ENCODE measurements at places on chromosomes 1 and 21.

DNA sequence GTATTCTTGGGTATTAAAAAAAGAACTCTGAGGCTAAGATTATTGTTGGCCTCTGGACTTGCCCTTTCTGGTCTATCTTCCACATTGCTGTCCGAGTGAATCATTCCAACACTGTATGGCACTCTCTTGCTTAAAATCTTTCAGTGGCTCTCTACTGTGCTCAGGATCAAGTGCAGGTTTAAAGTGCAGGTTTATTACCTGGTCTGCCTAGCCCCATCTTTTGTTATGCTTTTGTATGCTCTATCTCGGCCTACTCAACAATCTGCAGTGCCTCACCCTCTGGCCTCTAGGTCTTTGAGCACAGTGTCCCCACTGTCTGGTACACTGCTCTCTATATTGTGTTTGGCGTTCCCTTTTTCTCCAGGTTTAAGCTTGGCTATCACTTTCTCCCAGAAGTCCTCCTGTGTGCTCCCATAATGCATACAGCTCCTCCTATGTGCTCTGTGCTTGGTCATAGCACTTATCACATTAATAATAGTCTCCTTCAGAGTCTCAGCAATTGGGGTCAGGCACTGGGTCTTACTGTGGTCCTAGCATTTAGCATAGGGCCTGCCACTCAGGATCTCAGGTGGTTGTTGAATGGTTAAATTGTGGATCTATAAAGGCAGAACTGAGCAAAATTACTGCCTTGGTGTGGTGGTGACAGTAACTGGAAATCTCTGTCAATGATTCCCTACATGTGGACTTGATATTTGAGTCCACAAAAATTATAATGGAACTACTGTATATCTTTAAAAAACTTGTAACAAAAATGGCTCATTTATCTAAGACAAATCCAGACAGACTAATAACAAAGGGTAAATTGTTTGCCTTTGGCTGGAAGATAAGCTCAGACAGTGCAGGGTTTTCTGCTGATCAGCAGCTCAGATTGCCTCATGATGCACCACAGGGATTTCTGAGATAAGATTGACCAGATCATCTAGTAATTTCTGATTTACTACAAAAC is 10.6 kb upstream of the LDLRAD1 start:
- no peak for DNase-seq

DNA sequence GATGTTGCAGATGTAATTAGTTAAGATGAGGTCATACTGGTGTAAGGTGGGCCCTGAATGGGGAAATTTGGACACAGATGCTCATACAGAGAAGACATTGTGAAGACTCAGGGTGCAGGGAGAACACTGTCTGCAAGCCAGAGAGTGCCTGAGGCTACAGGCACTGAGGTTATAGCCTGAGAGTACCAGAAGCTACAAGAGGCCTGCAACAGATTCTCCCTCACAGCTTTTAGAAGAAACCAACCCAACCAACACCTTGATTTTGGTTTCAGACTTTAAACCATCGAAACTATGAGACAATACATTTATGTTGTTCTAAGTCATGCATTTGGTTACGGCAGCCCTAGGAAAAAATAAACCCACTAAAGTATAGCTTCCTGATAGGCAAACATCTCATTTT is 321.7 kb upstream of the USP25 start:
- no peak for DNase-seq

DNA sequence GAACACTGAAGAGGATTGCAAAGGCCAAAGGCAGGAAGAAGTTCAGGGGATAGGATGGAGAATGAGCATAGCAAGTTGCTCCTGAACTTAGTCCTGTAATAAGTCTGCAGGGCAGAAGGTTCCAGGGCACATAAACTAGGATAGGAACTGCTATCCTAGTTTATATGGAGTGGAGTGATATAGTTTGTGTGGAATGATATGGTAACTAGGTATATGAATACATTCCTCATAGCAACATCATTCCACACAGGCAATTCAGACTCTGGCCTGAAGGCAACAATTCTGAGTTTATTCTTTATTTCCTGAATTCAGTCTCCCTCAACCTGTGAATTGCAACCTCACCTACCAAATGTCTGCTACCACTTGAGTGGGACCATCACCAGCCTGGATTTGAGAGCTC is 154.9 kb upstream of the GREM2 start:
- no peak for DNase-seq

DNA sequence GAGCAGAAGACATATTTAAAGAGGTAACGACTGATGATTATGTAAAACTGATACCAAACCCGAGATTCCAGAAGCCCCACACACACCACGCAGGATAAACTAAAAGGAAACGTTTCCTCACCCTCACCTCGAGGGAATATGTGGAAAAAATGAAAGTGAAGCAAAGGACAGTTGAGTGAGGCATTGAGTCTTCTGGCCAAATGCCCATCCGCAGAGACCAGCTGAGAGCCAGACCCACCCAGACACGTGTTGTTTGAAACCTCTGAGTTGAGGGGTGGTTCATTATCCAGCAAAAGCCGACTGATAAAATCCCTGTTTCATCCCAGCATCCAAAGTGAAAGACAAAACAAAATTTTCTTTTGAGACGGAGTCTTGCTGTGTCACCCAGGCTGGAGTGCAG is 29.6 kb upstream of the PCBP3 start:
- no peak for DNase-seq

- no peak for DNase-seq
Observed at GRCh38 chr1:147539122-147539575, 2.2 kb upstream of the BCL9 start.

DNA sequence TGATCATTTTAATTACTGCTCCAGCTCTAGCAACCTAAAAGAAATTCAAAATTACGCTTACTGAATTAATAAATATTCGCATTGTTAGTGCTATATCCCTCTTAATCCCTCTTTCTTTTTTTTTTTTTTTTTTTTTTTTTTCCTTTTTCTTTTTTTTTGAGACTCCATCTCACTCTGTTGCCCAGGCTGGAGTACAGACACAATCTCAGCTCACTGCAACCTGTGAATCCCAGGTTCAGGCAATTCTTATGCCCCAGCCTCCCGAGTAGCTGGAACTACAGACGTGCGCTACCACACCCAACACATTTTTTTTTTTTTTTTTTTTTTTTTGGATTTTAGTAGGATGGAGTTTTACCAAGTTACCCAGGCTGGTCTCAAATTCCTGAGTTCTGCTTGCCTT is 157.1 kb downstream of the KCNT2 start:
- no peak for DNase-seq

DNA sequence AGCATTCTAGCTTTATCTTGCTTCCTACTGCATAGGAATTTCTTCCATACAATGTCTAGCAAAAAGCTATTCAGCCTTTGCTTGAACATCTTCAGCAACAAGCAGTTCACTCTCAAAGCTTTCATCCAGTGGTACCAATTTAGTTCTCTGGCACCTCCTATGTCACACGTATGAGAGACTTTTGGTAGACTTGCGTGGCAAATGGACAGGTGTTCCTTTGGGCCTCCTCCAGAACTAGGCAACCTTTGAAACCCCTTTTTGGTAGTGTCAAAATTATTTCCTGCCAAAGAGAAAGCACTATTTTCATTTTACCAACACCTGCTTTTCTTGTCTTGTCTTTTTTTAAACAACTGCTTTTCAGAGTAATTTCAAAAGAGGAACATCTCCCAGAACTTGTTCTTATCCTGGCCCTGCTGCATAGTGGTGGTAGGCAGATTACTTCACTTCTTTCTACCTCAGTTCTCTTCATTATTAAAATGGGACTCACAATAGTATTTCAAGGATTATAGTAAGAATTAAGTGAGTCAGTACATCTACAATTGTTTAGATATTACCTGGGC is 122.4 kb downstream of the MAST2 start:
- no peak for DNase-seq

GRCh38 chr21:36486246-36486645 is 6.3 kb upstream of the CLDN14 start:
- no peak for DNase-seq

DNA sequence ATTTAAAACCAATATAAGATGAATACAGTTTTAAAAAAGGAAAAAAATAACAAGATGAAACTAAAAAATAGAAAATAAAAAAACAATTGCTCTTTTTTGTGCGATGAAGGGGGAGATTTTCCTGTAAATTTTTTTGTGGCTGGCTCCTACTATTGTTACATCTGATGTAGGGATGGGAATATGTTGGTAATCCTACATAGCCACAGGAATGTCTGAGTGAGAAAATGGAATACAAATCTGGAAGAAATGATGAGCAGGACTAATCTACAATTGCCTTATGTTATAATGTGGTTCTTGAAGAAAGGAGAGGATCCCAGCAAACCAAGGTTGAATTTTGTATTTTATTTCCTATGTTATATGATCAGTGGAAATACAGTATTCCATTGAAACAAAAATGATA is 40.9 kb downstream of the ATP6V1G3 start:
- no peak for DNase-seq

- no peak for DNase-seq
Observed at GRCh38 chr1:20211511-20211931, 25.2 kb upstream of the PLA2G2C start.

DNA sequence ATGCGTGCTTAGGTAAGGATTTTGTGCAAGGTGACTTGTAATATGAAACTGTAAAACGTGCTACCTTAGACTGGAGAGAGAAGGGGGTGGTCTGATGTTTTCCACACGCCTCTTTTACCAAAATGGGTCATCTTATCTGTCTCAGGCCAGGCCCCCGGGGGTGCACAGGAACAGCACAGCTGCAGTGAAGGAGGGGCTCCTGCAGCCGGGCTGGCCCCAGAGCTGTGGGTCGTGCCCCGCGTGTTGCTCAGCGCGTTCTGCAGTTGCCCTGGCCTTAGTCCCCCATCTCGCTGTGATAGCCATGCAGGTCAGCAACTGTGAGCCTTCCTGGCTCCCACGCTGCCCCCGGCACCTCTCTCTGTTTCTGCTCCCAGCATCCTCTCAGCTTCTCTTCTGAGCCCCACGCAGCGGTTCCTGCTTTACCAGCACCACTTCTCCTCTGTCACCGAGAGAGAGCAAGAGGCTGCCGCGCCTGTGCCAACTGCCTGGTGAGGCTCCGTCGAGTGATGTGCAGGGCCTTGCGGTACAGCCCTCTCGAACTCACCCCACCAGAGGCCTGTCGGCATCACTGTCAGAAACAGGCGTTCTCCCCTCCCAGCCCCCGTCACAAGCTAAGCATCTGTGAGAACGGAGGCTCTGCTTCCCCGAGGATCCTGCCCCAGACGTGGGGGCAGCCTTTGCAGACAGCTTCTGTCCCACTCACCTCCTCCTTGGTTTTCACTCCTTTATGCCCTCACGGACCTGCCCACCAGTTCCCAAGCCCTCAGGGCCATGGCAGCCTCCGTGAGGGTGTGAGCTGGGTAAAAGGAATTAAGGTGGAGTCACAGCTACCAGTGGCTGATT is 73.3 kb downstream of the ADARB1 start:
- DNase-seq: no peak

DNA sequence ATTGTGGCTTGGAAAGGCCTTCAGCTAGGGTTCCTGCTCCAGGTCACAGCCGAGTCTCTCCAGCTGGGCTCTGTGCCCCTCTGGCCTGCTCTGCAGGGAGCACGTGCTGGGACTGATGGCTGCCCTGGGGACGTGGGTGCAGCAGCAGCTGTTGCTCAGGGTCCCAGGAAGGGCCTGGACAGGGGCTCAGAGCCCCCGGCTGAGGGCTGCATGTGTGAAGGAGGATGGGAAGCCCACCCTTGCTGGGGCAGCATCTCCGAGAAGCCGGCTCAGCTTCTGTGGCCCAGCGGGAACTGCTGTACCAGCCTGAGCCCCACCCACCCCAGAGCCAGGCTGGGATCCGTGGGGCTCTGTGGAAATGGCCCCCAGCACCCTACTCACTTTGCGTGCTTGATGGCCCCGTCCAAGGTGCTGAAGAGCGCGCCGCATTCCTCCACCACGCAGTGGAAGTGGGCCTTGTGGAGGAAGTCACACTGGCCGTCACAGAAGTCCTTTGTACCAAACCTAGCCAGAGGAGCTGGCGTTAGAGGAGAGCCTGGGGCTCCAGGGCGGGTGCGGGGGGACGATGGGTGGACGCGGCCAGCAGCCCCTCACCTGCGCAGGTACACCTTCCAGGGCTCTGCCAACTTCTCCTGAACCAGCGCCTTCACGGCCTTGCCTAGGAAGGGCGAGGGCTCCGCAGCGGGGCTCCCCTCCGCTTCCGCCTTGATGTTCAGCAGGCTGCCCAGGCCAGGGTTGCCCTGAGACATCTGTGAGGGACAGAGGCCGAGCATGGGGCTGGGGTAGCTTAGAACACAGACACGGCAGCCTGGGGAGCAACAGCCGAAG is 147.5 kb downstream of the CASZ1 start:
- DNase-seq: no peak

DNA sequence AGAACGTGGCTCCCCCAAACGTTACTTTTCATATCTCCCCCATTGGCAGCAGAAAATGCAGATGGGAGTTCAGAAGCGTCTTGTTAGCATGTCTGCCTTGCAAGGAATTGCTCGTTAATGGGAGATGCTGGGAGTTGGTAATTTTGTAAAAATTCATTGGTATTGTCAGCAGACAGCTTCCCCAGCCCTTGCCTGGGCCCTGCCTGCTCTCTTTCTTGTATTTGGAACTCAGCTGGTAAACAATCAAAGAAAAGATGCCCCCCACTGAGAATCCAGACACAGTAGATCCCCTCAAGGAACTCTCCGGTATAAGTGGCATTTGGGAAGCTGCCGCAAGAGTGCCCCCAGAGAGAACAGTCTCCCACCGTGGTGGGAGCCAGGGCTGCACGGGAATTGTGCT is 94.4 kb upstream of the IGSF21 start:
- no peak for DNase-seq

DNA sequence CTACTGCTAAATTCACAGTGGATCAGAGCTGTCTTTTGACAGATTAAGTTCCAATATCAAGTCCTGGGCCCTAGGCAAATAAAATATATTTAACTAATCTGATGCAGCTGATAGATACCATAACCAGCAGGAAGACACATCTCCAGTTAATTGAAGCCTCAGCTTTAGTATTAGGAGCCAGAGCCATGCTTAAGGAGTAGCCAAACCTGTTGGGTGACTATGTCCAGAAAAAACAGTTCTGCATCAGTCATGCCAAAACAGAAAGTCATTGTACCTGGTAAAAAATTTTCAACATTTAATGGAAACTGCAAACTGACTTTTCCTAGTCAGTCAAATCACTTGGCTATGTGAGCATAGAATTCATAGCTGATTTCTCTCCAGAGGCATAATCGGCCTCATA is 200.5 kb upstream of the RUNX1 start:
- DNase-seq: no peak

DNA sequence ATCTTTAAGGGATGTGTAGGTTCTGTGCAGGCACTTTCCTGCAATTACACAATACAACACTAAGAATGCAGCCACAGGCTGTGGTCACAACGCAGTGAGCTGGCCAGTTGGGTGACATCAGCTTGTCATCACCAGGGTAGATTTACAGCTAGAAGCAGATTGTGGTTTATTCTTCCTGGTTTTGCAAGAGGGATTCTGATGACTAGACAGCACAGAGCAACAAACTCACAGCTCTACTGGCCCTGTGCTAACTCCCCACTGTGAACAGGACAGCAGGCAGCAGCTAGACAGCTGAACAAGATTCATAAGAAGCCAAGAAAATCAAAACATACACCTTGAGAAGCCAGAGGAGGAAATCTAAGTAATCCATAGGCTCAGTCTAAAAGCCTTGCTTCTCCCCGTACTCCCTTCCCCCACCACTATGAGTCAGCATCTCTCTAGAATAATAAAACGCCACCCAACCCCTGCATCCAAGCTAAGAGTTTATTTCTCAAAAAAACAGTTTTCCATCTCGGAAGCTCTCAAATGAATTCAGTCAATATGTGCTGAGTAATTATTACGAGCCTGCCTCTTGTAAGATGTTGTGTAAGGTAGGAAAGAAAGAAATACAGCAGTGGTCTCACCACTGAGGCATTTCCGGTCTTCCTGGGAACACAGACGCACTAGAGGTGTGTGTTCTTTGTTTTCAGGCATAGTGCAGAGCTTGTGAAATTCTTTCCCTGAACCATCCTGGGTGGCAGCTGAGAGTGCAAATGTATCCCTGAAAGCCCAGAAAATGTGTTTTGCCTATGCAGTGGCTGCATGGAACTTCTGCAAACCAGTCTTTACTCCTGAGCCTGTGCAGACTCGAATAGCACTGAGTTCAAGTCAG is 162.8 kb downstream of the NTPCR start:
- peak; percentile 66 for DNase-seq

Measured in hematopoietic multipotent progenitor cell treated with erythropoietin and hydrocortisone succinate and interleukin-3 and kit ligand, for 8 days (in vitro differentiated cells).